ENCODE measurements at places on chromosomes 13 and 19. TPM values are rescaled to one million over a fixed set of nuclear protein-coding genes. Genes with fewer than 3 reads are reported as not detected.

DNA sequence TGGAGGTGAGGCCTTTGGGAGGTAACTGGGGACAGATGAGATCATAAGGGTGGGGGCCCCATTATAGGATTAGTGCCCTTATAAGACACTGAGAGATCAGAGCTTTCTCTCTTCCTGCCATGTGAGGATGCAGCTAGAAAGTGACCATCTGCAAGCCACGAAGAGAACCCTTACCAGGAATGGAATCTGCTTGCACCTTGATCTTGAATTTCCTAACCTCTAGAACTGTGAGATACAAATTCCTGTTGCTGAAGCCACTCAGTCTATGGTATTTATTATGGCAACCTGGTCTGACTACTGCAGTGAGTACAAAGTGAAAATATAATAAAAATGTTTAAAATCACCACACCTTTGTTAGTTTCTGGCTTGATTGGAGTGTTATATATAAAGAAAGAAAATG is 388.0 kb downstream of the LMO7 start:
- no peak overlapping the region for H3K27ac ChIP-seq
- no peaks in the 10 kb centered on the region for H3K4me1 ChIP-seq
- no peak overlapping the region for H3K4me3 ChIP-seq
- no peaks in the 10 kb centered on the region for H3K27me3 ChIP-seq
- no peak for DNase-seq

DNA sequence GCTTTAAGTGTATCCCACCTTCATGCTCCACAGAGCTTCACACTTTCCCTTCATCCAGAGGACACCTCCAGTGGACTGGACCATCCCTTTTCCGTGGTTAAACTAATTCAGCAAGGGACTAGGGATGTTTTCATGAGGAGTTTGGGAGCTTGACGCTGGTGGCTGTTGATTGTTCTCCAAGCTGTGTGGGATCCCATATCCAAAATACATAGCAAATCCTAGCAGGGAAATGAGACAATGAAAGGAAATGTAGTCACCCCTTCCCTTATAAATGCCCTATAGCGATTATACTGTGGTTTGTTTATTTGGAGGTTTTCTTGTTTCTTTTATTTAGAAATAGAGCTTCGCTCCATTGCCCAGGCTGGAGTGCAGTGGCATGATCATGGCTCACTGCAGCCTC is 31.6 kb upstream of the DPRX start:
- no peak for DNase-seq
- no peaks in the 10 kb centered on the region for H3K4me1 ChIP-seq
- H3K36me3 ChIP-seq: no peaks in the 10 kb centered on the region

DNA sequence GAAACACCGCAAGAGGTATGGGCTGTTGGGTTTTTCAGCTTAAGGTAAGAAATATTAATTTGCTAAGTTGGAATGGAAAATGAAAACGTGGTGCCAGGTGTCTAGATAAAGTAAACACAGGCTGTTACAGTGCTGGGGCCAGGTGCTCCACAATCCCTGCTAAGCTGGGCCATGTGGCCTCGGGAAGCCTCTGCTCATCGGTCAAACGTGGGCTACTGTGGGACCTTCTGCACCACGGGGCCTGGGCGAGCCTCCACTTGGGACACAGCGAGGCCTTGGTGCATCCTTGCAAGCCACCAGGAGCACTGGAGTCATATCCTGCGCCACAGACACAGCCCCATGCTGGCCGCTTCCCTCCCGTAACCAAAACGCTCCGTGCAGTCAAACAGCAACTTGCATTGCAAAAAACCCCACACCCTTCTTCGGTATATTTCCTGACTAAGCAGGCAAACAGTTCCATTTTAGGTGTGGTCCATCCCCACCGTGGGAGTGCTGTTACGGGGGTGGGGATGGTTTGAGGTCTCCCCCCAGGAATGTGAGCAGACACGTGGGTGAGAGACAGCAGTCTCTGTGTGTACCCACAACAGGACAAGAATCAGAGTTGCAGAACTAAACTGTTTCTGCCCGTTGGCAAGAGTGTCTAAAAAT is 96.3 kb upstream of the SOX1 start:
- H3K36me3 ChIP-seq: no peaks in the 10 kb centered on the region
- no peak overlapping the region for H3K27ac ChIP-seq
- DNase-seq: no peak
- no peaks in the 10 kb centered on the region for H3K4me1 ChIP-seq

Gene TBXA2R
- total RNA-seq: 4.1 TPM

GRCh38 chr19:2356036-2356646 is 3.9 kb upstream of the TMPRSS9 start:
- H3K27me3 ChIP-seq: no peaks in the 10 kb centered on the region
- no peaks in the 10 kb centered on the region for H3K4me1 ChIP-seq
- no peak for DNase-seq
- H3K36me3 ChIP-seq: peaks cover 27% of the 10 kb centered on the region

Gene HIPK4
- 0.12 TPM for total RNA-seq

DNA sequence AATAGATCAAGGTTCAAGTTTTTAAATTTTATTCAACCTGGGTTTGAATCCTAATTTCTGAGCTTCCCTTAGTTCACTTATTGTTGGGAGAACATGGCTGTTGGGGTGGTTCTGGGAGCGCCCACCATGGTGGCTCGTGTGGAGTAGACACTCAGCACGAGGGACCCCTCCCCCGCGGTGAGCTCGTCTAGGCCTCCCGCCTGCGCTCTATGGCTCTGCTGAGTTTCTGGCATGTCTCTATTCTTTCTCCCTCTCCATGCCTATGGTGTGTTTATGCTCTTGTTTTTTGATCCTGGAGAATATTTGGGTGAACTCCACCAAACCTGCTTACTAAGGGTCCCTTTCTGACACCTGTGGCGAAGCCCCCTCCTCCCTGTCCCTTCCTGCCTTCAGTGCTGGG is 1.6 kb upstream of the EPN1 start:
- no peak overlapping the region for H3K4me3 ChIP-seq
- H3K27me3 ChIP-seq: no peaks in the 10 kb centered on the region
- no peak for DNase-seq
- peaks cover 19% of the 10 kb centered on the region for H3K36me3 ChIP-seq

GRCh38 chr19:21841488-21842097 is 5.6 kb upstream of the ZNF43 start:
- H3K36me3 ChIP-seq: no peaks in the 10 kb centered on the region
- H3K27ac ChIP-seq: no peak overlapping the region
- peaks cover 3% of the 10 kb centered on the region for H3K4me1 ChIP-seq

GRCh38 chr13:101681834-101682233 is 229.4 kb downstream of the ITGBL1 start:
- DNase-seq: no peak
- H3K4me1 ChIP-seq: no peaks in the 10 kb centered on the region
- H3K36me3 ChIP-seq: no peaks in the 10 kb centered on the region

DNA sequence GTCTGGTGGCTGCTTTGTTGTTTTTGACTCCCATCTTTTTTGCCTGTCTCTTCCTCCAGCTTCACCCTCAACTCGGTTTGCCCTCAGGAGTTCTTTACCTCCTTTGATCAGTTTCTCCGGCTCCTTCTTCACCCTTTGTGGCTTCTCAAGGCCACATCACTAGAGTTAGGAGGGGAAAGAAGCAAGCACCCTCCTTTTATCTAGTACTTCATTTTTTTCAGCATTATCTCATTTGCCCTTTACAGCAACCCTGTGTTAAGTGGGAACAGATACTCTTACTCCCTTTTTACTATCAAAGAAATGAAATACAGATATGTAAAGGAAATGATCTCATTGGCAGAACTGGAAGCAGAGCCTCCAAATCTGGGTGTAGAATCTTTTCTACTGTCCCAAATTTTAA is 26.9 kb downstream of the RAP2A start:
- H3K4me1 ChIP-seq: no peaks in the 10 kb centered on the region
- peak; percentile 27 for DNase-seq
- peaks cover 3% of the 10 kb centered on the region for H3K36me3 ChIP-seq

- no peak for DNase-seq
- H3K27me3 ChIP-seq: no peaks in the 10 kb centered on the region
- H3K27ac ChIP-seq: no peak overlapping the region
- H3K4me1 ChIP-seq: peaks cover 17% of the 10 kb centered on the region
- H3K4me3 ChIP-seq: no peak overlapping the region
Observed at GRCh38 chr13:51581148-51581820, 3.0 kb upstream of the WDFY2 start.

DNA sequence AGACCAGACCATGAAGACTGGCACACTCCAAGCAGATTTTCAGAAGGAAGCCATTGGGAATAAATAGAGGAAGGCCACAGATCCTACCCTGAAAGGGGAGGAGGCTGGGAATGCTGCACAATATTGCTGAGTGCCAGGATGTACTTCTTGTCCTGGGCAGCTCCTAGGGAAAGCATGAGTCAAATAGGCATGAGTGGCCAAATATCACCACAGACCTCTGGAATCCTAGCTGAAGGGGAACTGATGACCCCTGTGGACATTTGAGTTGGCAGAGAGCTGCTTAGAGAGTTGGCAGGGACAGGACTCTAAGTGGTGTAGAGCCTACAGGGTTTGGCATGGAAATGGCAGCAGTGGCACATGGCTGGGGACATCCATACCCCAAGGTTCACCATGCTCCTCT is 234.3 kb upstream of the TRPC4 start:
- no peaks in the 10 kb centered on the region for H3K4me1 ChIP-seq
- H3K36me3 ChIP-seq: no peaks in the 10 kb centered on the region
- H3K27ac ChIP-seq: no peak overlapping the region
- no peaks in the 10 kb centered on the region for H3K27me3 ChIP-seq
- H3K4me3 ChIP-seq: no peak overlapping the region

Gene MCF2L
- 32.6 TPM for total RNA-seq

DNA sequence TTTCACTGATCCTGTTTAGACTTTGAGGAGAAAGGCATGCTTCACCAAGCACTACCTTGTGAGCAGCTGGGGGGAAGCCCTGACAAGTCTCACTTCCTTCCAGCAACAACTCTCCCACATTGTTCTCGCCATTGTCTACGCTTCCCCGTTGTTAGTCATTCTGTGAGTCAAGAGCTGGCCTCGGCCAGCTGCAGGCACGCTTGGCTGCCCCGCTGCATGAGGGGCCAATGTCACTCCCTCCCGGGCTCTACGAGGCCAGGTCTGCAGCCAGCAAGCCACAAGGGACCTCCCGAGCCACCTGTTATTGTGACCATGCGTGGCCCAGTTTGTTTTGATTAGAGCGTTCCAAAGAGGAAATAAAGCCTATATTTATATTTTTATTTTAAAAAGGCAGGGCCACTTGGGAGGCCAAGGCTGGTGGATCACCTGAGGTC is 220.9 kb downstream of the FOXO1 start:
- no peak for DNase-seq
- no peak overlapping the region for H3K4me3 ChIP-seq
- no peaks in the 10 kb centered on the region for H3K27me3 ChIP-seq
- no peaks in the 10 kb centered on the region for H3K4me1 ChIP-seq
- H3K27ac ChIP-seq: no peak overlapping the region
- H3K36me3 ChIP-seq: no peaks in the 10 kb centered on the region

Gene ARHGAP35
- 29.4 TPM for total RNA-seq

GRCh38 chr13:41150058-41150457 is 17.5 kb upstream of the KBTBD6 start:
- DNase-seq: no peak
- no peaks in the 10 kb centered on the region for H3K36me3 ChIP-seq
- H3K4me3 ChIP-seq: no peak overlapping the region
- no peaks in the 10 kb centered on the region for H3K27me3 ChIP-seq

Gene PDX1
- not detected for total RNA-seq

Gene PGLYRP2
- not detected for total RNA-seq

Gene SRRM5
- 1.1 TPM for total RNA-seq

Gene ZNF221
- 1.9 TPM for total RNA-seq

DNA sequence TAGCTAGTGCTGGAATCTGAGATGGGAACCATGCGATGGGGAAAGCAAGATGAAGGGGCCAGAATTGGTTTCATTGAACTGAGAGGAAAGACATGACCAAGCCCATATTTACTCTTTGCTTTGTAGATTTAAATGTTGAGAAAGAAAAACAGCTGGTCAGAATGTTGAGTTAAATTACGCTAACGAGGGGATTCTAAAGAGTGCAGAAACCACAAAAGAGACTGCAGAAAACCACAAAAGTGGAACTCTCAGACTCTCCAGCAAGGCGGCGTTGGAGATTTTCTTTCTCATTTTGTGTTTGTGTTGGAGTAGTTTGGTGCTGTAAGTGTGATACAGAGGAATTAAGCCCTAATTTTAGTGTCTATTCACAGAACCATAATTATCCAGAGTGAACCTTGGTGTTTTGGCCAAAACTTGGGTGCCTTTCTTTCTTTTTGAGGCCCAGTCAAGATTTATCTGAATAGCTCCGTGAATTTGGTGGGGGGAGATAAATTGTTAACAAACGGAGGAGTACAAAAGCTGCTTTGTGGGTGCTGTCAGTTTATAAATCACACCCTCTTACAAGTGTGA is 26.3 kb downstream of the SAE1 start:
- no peaks in the 10 kb centered on the region for H3K36me3 ChIP-seq
- peak overlapping the region; percentile 66 for H3K27ac ChIP-seq
- peaks cover 57% of the 10 kb centered on the region for H3K4me1 ChIP-seq

DNA sequence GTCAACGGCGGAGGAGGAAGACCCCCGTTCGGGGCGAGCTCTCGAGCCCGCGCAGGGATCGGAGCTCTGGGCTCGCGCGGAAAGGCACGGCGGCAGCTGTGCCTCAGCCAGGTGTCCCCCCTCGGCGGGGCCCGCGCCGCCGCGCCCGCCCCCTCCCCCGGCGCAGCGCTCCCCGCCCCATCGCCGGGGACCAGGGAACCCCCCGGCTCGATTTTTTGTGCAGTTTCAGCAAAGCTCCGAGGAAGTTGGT is 110.0 kb downstream of the KCNRG start:
- H3K27me3 ChIP-seq: peaks cover 22% of the 10 kb centered on the region
- no peak for DNase-seq
- H3K4me1 ChIP-seq: peaks cover 36% of the 10 kb centered on the region
- H3K27ac ChIP-seq: peak overlapping the region; percentile 95
- peak overlapping the region; percentile 81 for H3K4me3 ChIP-seq

DNA sequence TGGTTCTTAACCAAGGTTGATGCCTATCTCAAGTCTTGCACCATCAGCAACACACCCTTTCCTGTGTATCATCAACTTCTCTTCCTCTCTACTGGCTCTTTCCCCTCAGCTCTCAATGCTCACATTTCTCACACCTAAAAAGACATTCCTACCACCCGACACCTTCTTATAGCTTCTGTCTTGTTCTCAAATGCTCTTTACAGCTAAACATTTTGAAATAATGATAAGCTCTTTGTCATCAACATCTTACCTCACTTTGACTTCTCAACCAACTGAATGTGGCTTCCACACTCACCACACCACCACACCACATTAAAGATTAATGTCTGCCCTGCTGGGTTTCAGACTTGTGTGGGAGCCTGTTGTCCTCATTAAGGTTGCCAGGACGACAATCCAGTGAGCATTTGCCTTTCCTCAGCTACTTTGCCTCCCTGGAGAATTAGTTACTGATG is 67.8 kb downstream of the RXFP2 start:
- no peaks in the 10 kb centered on the region for H3K27me3 ChIP-seq
- H3K4me3 ChIP-seq: no peak overlapping the region
- no peaks in the 10 kb centered on the region for H3K36me3 ChIP-seq
- H3K27ac ChIP-seq: no peak overlapping the region
- DNase-seq: no peak

Gene DIAPH3
- 0.37 TPM for total RNA-seq

DNA sequence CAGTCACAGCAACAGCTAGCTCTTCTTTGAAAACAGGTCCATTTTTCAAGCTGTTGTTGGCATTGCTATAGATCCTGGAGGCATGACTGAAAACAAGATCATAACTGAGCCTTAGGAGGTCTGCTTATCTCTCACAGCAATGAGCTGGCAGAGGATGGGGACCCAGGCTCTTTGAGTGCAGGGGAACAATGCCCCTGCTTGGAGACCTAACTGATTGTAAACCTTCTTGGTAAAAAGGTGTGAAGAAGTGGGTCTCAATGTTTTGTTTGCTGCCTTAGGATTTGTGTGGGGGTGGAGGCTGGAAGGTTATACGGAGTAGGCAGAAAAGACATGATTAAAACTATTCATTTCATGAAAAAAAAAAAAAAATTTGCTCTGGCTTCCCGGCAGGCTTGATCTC is 94.6 kb downstream of the EFNB2 start:
- no peaks in the 10 kb centered on the region for H3K27me3 ChIP-seq
- H3K36me3 ChIP-seq: no peaks in the 10 kb centered on the region
- no peak overlapping the region for H3K4me3 ChIP-seq
- H3K27ac ChIP-seq: no peak overlapping the region
